ENCODE measurements at places on chromosomes 6 and 20. TPM values are rescaled to one million over a fixed set of nuclear protein-coding genes. Genes with fewer than 3 reads are reported as not detected.

DNA sequence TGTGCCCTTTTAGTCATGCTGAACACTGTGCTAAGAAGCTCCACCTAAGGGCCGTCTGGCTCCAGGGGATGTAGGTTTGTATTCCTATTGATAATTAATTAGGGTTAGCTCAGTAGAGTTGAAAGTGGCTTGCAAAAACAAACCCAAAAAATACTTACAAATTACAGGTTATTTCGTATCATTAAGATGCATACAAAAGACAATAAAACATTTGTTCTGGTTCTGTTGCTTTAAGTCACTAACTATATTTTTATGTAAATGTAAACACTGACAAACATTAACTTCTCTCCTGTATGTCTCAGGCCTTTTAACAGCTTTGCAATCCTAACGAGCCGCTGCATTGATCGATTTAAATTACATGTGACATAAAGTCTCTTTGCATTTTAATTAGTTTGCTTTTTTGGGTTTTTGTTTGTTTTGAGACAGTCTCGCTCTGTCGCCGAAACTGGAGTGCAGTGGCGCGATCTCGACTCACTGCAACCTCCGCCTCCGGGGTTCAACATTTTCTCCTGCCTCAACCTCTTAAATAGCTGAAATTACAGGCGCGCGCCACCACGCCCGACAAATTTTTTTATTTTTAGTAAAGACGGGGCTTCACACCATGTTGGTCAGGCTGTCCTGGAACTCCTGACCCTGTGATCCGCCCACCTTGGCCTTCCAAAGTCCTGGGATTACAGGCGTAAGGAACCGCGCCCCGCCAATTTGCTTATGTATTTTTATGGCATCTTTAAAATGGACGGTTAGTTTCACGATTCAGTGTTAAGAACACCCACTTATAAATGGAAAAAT lies 110.9 kb downstream of the HFE start:
- peak; percentile 88 for DNase-seq

DNA sequence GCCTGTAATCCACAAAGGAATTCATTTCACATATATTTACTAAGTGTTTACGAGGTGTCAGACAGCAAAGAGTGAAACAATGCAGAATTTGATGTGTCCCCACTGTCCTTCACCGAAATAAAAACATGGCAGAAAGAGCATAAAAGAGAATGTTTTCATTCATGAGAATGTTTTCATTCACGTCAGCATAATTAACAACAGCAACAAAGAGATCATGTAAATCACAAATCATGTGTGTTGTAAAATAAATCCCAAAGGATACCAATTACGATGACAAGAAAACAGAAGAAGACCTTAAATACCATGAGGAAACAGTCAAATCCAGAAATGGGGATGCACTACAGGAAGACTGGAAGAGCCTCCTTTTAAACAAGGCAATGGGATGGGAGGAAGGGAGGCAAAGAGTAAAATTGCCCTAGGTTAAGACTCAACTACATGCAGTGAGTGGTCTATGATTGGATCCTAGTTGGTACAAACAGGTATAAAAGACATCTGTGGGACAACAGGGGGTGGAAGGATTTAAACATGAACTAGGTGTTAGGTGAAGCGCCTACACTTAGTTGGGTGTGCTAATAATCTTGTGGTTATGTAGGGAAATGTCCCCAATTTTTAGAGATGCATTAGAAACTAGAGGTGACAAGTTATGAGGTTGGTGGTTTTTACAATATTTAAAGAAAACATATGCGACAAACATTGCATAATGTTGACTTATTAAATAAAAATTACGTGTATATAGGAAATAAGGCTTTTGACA lies 1.5 kb downstream of the ZSCAN31 start:
- DNase-seq, result no peak

- DNase-seq, result no peak
Observed at GRCh38 chr20:14599613-14600012, 262.2 kb upstream of the FLRT3 start.

GRCh38 chr6:21634582-21634981 lies 41.0 kb downstream of the SOX4 start:
- DNase-seq, result no peak

CFAP206 gene
- total RNA-seq, result 0.12 TPM

DCDC2 gene
- total RNA-seq, result 1.7 TPM

Data from left colon (tissue), 2 donors.